ENCODE measurements at places on chromosomes 5 and 9.

GRCh38 chr5:120446068-120446492 is 18.0 kb upstream of the PRR16 start:
- DNase-seq: no peak

DNA sequence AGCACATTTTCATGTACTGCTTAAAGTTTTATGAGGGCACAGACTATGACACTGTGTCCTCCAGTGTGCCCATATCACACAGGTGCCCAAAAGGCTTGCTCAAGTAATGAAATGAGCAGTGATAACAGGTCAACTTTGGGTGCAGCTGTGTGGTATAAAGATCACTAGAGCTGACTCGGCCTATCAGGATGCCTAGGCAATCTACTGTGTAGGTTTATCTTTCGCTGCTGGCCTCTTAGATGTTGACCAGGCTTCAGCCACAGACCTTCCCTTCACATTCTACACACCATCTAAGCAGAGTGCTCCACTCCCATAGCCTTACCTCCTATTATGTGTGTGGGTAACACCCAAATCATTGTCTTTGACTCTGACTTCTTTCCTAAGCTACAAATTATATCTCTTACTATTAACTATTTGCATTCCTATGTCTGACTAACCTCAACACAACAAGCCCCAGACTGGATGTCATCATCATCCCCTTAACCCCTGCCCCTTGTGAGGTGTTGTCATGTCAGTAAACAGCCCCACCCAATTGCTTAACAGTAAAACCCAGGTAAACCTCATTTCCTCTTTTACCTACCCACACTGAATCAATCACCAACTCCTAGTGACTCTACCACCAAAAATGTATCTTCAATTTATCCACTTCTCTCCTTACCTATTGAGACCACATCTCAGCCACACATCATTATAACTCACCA is 2.5 kb downstream of the SREK1IP1 start:
- no peak for DNase-seq

GRCh38 chr5:56167519-56167918 is 65.6 kb downstream of the ANKRD55 start:
- DNase-seq: no peak

DNA sequence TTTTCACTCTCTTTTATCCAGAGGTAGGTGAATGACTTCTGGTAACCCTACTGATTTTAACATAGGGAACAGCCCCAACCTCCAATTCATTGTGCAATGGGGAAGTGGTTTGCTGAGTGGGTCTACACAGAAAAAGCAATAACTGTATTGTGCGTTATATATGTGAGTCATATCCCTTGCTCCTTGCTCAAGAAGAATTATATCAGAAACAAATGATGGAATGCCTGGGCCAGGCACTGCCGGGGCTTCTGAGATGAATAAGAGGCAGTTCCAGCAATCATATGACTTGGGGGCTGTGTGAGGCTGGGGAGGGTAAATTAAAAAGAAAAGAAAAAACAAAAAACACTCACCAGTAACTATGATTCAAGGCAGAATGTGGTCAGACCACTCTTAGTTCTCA is 79.2 kb upstream of the ABCA1 start:
- DNase-seq: peak; percentile 35

DNA sequence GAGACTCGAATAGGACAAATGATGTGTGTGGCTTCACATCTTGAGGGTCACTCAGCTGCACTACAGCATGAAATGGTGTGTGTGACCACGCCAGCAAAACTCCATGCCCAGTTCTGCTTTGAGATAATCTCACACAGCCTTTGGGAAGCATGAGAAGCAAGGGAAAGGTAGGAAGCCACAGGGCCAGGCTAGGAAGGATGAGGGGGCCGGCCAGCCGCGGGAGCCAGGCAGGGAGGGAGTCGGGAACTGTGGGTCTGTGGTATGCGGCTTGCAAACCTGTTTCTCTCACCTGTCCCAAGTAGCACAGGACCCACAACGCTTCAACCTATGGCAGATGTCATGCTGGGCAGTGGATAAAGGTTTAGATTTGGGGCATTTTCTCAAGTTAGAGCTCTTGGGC is 142.0 kb downstream of the HSPA4 start:
- no peak for DNase-seq

- no peak for DNase-seq
These were observed 423.3 kb upstream of the ADAMTS16 start for GRCh38 chr5:4716781-4717180.

DNA sequence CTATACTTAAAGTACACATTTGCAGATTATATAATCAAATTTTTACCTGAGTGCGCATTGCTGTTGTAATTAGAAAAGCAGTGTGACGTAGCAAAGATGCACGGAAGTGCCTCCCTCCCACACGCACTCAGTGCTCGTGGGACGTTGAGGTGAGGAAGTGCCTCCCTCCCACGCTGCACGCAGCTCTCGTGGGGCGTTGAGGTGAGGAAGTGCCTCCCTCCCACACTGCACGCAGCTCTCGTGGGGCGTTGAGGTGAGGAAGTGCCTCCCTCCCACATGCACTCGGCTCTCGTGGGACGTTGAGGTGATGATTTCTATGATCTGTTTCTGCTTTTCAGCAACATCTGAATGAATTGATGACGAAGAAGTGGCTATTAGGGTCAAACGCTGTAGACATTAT is 21.0 kb downstream of the EXOC3 start:
- DNase-seq: no peak

GRCh38 chr9:35285731-35286130 is 123.9 kb downstream of the UNC13B start:
- no peak for DNase-seq

DNA sequence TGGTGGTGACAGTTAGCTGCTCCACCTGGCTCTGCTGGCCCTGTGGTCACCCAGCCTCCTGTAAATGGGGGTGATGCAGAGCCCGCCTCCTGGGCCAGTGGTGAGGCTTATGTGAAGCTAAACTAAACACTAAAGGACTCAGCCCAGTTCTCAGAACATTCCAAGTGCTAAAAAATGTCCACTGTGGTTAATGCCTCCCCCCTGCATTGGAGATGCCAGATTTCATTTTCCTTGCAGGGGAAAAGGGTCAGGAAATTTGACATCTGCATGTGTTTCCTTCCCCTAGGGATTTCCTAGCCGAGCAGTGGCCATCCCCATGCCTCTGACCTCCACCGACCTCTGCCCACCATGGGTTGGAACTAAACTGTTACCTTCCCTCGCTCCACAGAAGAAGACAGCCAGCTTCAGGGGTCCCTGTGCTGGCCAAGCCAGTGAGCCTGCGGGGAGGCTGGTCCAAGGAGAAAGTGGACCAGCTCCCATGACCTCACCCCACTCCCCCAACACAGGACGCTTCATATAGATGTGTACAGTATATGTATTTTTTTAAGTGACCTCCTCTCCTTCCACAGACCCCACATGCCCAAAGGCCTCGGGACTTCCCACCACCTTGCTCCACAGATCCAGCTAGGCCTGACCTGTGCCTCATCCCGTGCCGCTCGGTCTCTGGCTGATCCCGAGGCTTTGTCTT is 13.0 kb downstream of the CD74 start:
- no peak for DNase-seq

- DNase-seq: no peak
These were observed 36.3 kb upstream of the HAND1 start for GRCh38 chr5:154514331-154514730.

DNA sequence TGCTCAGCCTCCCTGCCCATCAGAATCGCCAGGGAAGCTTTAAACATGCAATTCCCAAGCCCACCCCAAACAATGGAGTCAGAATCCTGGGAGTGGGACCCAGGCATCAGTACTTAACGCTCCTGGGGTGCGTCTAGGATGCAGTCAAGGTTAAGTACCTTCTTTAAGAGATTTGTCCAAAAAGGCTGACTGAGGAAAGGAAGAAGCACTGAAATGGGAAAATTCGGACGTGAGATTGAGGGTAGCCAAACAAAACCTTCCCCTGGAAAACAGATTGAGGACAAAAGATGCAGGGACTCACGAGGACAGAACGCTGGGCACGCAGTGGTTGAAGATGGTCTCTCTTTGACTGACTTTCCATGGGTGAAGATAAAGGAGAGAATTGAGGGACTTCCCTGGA is 143.5 kb downstream of the MTX3 start:
- no peak for DNase-seq

DNA sequence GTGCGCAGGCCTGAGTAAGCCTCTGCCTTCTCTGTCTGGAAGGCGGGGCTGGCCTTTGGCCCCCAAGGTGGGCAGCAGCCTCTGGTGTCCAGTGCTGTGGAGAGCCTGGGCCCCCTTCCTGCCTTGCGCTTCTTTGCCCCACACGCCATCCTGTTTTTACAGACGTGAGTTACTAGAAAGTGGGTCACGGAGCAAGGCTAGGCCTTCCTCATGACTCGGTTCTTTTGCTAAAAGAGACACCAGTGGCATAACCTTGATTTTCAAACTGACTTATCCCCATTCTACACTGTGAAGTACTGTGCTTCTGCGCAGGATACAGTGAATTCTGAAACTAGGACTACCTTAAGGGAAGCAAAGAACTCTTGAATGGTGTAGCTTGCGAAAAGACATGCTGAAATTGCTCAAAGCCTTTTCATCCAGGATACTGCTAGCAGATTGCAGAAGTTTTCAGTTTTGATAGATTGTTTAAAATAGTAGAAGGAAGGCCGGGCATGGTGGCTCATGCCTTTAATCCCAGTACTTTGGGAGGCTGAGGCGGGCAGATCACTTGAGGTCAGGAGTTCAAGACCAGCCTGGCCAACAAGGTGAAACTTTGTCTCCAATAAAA is 7.2 kb downstream of the ROPN1L start:
- DNase-seq: no peak

- DNase-seq: no peak
These were observed 38.2 kb downstream of the GZMK start for GRCh38 chr5:55062039-55062779.

GRCh38 chr5:122874179-122874875 is 28.9 kb downstream of the SNX24 start:
- DNase-seq: no peak

- DNase-seq: no peak
These were observed 32.0 kb upstream of the CPEB4 start for GRCh38 chr5:173855995-173856656.

GRCh38 chr5:95220381-95220780 is 64.5 kb downstream of the MCTP1 start:
- no peak for DNase-seq

GRCh38 chr5:88805151-88805784 is 77.7 kb downstream of the MEF2C start:
- DNase-seq: no peak

DNA sequence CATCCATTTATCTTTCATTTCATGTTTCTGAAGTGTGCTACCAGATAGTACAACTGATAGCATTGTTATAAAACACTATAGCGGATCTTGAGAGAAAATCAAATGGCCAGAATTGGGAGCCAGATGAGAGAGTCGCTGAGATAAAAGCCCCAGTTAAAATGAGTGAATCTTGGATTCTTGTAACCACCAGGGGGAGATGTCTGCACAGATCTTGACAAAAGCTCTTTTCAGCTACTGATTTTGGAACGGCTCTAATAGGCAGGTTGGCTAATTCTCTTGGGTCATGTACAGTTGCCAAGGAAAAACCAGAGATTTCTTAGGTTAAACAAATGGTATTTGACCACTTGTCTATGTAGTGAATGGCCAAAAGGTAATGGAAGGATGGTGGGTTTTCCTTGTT is 21.7 kb downstream of the F2RL2 start:
- DNase-seq: peak; percentile 77

DNA sequence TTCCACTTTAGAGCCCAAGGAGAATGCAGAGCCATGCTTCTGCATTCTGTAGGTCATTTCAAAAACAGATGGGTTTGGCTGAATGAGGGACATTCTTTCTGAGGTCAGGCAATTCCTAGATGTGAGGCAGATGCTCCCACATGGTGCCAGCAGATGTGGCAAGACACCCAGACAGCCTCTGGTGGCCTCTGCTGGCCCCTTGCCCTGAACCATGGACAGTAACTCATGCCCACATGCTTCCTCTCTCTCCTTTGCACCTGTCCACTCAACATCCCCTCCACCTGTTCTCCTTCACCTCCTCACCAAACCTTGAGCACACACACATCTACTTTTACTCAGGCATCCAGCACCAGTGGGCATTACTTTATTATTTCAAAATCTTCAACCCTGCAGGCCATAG is 252.3 kb downstream of the DNAH5 start:
- DNase-seq: no peak

- DNase-seq: no peak
These were observed 26.3 kb downstream of the MAML1 start for GRCh38 chr5:179758955-179759354.
